ENCODE measurements at places on chromosomes 2 and 18. TPM values are rescaled to one million over a fixed set of nuclear protein-coding genes. Genes with fewer than 3 reads are reported as not detected.

The REG1B gene
- total RNA-seq = not detected

The NAT8 gene
- not detected for total RNA-seq

The FSHR gene
- not detected for total RNA-seq

The LNPK gene
- total RNA-seq = 46.0 TPM

The TMEM37 gene
- total RNA-seq = not detected

- H3K36me3 ChIP-seq = no peaks in the 10 kb centered on the region
- no peak overlapping the region for H3K4me3 ChIP-seq
- H3K4me1 ChIP-seq = no peaks in the 10 kb centered on the region
- no peak overlapping the region for H3K27ac ChIP-seq
- DNase-seq = no peak
These were observed 123.7 kb upstream of the MSTN start for GRCh38 chr2:190186238-190186637.

GRCh38 chr2:106189325-106189724 lies 4.8 kb downstream of the UXS1 start:
- H3K4me3 ChIP-seq = no peak overlapping the region
- H3K4me1 ChIP-seq = peaks cover 33% of the 10 kb centered on the region
- DNase-seq = no peak
- H3K27ac ChIP-seq = no peak overlapping the region
- no peaks in the 10 kb centered on the region for H3K27me3 ChIP-seq
- H3K36me3 ChIP-seq = peaks cover 10% of the 10 kb centered on the region

GRCh38 chr2:120347396-120348060 lies 1.6 kb downstream of the INHBB start:
- no peak overlapping the region for H3K27ac ChIP-seq
- H3K36me3 ChIP-seq = no peaks in the 10 kb centered on the region
- peaks cover 41% of the 10 kb centered on the region for H3K27me3 ChIP-seq
- H3K4me1 ChIP-seq = peaks cover 41% of the 10 kb centered on the region
- DNase-seq = no peak
- H3K4me3 ChIP-seq = no peak overlapping the region

GRCh38 chr18:66724664-66725356 lies 120.9 kb upstream of the CDH19 start:
- H3K4me1 ChIP-seq = no peaks in the 10 kb centered on the region
- no peaks in the 10 kb centered on the region for H3K36me3 ChIP-seq
- no peak overlapping the region for H3K4me3 ChIP-seq
- H3K27ac ChIP-seq = no peak overlapping the region
- H3K27me3 ChIP-seq = no peaks in the 10 kb centered on the region

GRCh38 chr2:241545106-241545505 lies 13.4 kb upstream of the BOK start:
- H3K4me3 ChIP-seq = peak overlapping the region; percentile 25
- H3K4me1 ChIP-seq = peaks cover 83% of the 10 kb centered on the region
- DNase-seq = peak; percentile 88
- H3K36me3 ChIP-seq = peaks cover 12% of the 10 kb centered on the region

GRCh38 chr2:152611458-152612231 lies 105.6 kb downstream of the PRPF40A start:
- H3K27ac ChIP-seq = no peak overlapping the region
- no peaks in the 10 kb centered on the region for H3K4me1 ChIP-seq
- no peaks in the 10 kb centered on the region for H3K36me3 ChIP-seq

GRCh38 chr2:42035241-42035640 lies 12.6 kb upstream of the PKDCC start:
- H3K4me3 ChIP-seq = no peak overlapping the region
- no peaks in the 10 kb centered on the region for H3K4me1 ChIP-seq
- H3K27me3 ChIP-seq = no peaks in the 10 kb centered on the region
- no peak overlapping the region for H3K27ac ChIP-seq
- no peaks in the 10 kb centered on the region for H3K36me3 ChIP-seq

GRCh38 chr18:80033181-80034067 lies 810 bp upstream of the RBFA start:
- peaks cover 11% of the 10 kb centered on the region for H3K4me1 ChIP-seq
- H3K27me3 ChIP-seq = no peaks in the 10 kb centered on the region
- peak overlapping the region; percentile 76 for H3K27ac ChIP-seq
- H3K36me3 ChIP-seq = peaks cover 13% of the 10 kb centered on the region

- peaks cover 24% of the 10 kb centered on the region for H3K4me1 ChIP-seq
- no peak overlapping the region for H3K27ac ChIP-seq
- H3K36me3 ChIP-seq = no peaks in the 10 kb centered on the region
- no peak overlapping the region for H3K4me3 ChIP-seq
- peaks cover 19% of the 10 kb centered on the region for H3K27me3 ChIP-seq
- no peak for DNase-seq
These were observed 1.7 kb upstream of the ABHD1 start for GRCh38 chr2:27121906-27122305.

GRCh38 chr18:69680123-69680522 lies 267.6 kb downstream of the CD226 start:
- H3K4me1 ChIP-seq = no peaks in the 10 kb centered on the region
- no peaks in the 10 kb centered on the region for H3K36me3 ChIP-seq
- no peak overlapping the region for H3K27ac ChIP-seq
- no peak overlapping the region for H3K4me3 ChIP-seq
- no peak for DNase-seq

GRCh38 chr2:88639865-88640264 lies 12.6 kb upstream of the EIF2AK3 start:
- no peak for DNase-seq
- H3K4me1 ChIP-seq = no peaks in the 10 kb centered on the region
- no peak overlapping the region for H3K4me3 ChIP-seq
- no peak overlapping the region for H3K27ac ChIP-seq
- H3K27me3 ChIP-seq = no peaks in the 10 kb centered on the region
- H3K36me3 ChIP-seq = no peaks in the 10 kb centered on the region

DNA sequence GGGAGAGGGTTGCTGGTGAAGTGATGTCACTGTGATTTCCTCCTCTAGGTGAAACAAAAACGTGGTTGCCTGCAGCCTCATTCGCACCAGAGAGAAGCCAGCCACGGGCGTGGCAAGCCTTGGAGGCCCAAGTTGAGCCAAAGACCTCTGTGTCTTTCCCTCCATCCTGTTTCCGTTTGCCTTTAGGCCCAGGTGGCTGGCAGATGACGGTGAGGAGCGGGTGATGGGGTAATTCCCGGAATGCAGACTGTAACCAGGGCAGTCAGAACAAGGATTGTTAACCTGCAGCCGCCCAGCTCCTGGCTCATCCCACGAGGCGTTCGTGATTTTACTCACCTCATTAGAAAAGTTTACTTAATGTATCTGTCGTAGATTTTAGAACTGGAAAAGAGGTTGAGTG lies 14.4 kb downstream of the CTIF start:
- peaks cover 95% of the 10 kb centered on the region for H3K36me3 ChIP-seq
- no peak overlapping the region for H3K27ac ChIP-seq
- peaks cover 25% of the 10 kb centered on the region for H3K4me1 ChIP-seq
- H3K4me3 ChIP-seq = no peak overlapping the region
- no peak for DNase-seq

DNA sequence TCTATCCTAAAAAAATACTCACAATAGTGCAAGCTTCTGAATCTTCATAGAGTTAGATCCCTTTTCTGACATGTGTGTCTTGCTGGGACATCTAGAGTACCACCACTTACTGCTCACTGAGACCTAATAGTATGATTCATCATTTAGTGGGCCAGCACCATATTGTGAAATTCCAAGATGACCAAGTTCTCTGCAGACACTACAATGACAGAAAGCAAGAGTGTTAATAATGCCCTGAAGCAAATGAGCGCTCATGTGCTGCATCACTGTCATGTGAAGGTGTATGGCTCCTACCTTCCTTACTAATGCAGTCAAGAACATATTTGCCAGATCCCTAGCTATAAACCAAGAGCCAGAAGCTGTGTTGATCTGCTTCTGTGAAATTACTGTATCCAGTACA lies 606.2 kb upstream of the NXPH2 start:
- no peak for DNase-seq
- H3K4me1 ChIP-seq = no peaks in the 10 kb centered on the region
- H3K27ac ChIP-seq = no peak overlapping the region

DNA sequence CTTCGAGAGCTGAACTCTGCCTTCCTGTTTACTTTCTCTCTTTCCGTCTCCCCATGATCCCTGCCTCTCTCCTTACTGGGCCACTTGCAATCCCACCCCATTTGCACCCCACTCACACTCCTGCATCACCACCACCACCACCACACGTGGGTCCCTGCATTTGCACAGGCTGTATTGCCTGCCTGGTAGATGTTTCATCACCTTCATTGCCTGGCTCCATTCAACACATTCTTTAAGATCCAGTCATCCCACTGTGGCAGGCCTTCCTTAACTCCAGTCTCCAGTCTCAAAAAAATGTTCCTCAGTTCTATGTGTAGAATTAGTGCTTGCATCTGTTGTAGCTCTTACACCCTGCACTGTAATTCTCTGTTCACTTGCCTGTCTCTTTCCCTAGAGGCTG lies 13.9 kb downstream of the NOSTRIN start:
- DNase-seq = no peak
- no peak overlapping the region for H3K27ac ChIP-seq

DNA sequence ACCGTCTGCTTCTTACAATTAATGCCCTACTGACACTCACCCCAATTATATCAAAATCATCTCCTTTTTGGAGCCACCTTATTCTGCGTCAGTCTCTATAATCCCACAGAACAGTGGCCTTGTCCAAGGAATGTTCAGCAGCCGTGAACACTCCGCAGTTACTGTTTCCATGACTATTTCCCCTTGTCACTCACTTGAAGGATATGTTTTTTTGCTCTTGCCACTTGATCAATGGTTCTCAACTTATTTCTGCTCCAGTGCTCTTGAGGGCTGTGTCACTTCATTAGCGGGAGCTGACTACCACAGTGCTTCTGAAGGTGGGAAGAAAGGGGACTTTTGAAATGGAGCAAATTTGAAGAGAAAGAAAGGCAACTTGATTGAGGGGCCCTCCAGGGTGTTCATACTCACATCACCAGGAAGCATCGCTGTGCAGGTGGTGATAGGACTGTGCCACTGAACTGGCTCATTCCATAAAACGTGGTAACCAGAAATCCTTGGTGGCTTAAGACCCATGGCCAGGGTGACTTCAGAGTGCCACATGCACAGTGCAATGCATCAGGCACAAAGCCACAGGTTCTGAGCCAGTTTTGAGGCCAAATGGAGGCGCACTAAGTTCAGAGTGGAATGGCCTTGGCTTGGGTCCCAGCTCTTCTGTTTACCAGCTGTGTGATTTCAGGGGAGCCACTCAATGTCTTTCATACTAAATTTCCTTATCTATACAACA lies 320.6 kb upstream of the RAB12 start:
- no peak overlapping the region for H3K27ac ChIP-seq
- H3K4me3 ChIP-seq = no peak overlapping the region
- H3K4me1 ChIP-seq = peaks cover 13% of the 10 kb centered on the region
- H3K36me3 ChIP-seq = no peaks in the 10 kb centered on the region

DNA sequence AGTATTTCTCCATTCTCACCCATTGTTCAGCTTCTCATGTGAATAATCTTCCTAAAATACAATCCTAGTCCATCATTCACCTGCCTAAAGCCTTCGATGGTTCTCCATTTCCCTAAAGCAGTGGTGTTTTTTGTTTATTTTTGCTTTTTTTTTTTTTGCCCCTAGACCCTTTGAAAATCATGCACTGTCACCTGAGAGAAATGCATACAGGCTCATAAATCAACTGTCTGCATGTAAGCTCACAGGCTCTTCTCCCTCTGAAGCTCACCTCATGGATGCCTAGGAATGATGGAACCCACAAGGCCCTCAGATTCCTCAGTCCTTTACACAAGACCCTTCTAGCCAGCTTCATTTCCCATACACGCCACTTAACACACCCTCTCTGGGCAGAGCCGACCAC lies 31.5 kb downstream of the B4GALT6 start:
- DNase-seq = no peak
- no peaks in the 10 kb centered on the region for H3K36me3 ChIP-seq
- no peaks in the 10 kb centered on the region for H3K4me1 ChIP-seq
- H3K27me3 ChIP-seq = no peaks in the 10 kb centered on the region
- H3K27ac ChIP-seq = no peak overlapping the region

- DNase-seq = peak; percentile 63
- H3K36me3 ChIP-seq = no peaks in the 10 kb centered on the region
- no peak overlapping the region for H3K4me3 ChIP-seq
- no peaks in the 10 kb centered on the region for H3K27me3 ChIP-seq
These were observed 55.7 kb downstream of the CD8B2 start for GRCh38 chr2:106542746-106543359.

GRCh38 chr2:36356298-36356989 lies 866 bp downstream of the CRIM1 start:
- DNase-seq = peak; percentile 52
- peaks cover 61% of the 10 kb centered on the region for H3K36me3 ChIP-seq
- peak overlapping the region; percentile 79 for H3K27ac ChIP-seq
- peak overlapping the region; percentile 92 for H3K4me3 ChIP-seq

GRCh38 chr18:74019864-74020263 lies 127.8 kb downstream of the FBXO15 start:
- no peak for DNase-seq
- peaks cover 10% of the 10 kb centered on the region for H3K27me3 ChIP-seq
- no peak overlapping the region for H3K27ac ChIP-seq
- H3K36me3 ChIP-seq = no peaks in the 10 kb centered on the region
- H3K4me1 ChIP-seq = no peaks in the 10 kb centered on the region

GRCh38 chr2:19677825-19678518 lies 223.8 kb downstream of the TTC32 start:
- no peak for DNase-seq
- H3K36me3 ChIP-seq = no peaks in the 10 kb centered on the region
- H3K27me3 ChIP-seq = no peaks in the 10 kb centered on the region
- peaks cover 20% of the 10 kb centered on the region for H3K4me1 ChIP-seq
- no peak overlapping the region for H3K4me3 ChIP-seq

DNA sequence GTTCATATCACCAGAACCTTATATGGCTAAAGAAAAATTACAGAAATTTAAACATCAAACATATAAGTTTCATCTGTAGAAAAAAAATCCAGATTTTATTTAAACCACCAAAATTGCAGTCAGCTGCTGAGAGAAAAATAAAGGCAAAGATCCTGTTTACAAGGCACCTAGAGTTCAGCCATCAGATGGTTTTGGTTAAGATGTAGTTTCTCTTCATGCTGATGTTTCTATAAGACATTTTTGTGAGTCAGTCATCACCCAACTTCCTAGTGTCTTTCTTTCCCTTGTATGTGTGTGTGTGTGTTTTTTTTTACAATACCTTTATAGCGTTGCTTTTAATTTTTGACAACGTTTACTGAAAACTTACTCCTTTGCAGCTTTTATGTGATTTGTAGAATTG lies 26.1 kb upstream of the MMADHC start:
- H3K27me3 ChIP-seq = no peaks in the 10 kb centered on the region
- H3K36me3 ChIP-seq = no peaks in the 10 kb centered on the region
- no peak overlapping the region for H3K27ac ChIP-seq
- H3K4me1 ChIP-seq = peaks cover 13% of the 10 kb centered on the region
- H3K4me3 ChIP-seq = no peak overlapping the region

DNA sequence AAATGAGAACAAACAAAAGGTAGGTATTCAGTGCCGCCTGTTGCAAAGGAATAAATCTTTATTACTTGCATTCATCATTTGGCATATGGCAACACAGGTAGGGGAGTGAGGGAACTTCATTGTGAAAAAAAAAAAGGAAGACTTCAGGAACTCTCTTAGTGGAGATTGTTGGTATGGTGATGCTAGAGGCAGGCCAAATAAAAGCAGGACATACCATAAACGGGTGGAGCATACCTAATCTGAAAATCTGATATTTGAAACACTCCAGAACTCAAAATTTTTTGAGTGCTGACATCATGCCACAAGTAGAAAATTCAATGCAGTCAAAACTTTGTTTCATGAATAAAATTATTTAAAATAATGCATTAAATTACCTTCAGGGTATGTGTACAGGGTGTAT lies 425.8 kb upstream of the SYT4 start:
- no peak overlapping the region for H3K27ac ChIP-seq
- DNase-seq = no peak
- H3K27me3 ChIP-seq = no peaks in the 10 kb centered on the region
- H3K4me3 ChIP-seq = no peak overlapping the region
- H3K36me3 ChIP-seq = no peaks in the 10 kb centered on the region

- H3K36me3 ChIP-seq = no peaks in the 10 kb centered on the region
- H3K27ac ChIP-seq = no peak overlapping the region
- no peak for DNase-seq
- no peaks in the 10 kb centered on the region for H3K4me1 ChIP-seq
- H3K4me3 ChIP-seq = no peak overlapping the region
These were observed 19.0 kb upstream of the SERTAD2 start for GRCh38 chr2:64672708-64673107.

Data from SJSA1 (cell line).